ENCODE measurements at places on chromosomes 12 and 14.

- peak; percentile 22 for DNase-seq
Measured at GRCh38 chr12:47990351-47991105, 13.7 kb downstream of the COL2A1 start.

DNA sequence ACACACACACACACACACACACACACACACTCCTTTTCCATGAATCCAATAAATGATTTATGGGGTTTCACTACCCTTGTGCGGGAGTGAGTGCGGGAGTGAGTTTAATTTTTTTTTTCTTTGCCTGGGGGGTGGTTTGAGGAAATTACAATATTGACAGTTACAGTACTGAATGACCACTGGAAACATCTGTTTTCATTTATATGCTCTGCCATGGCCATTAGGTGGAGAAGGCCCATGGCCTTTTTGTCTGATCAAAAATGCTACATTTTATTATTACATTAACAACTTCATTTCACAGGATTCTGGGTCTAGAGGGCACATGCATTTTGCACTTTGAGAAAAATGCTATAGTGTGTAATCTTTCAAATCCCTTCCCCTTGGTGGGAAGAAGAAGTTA is 5.9 kb downstream of the TBX3 start:
- no peak for DNase-seq

DNA sequence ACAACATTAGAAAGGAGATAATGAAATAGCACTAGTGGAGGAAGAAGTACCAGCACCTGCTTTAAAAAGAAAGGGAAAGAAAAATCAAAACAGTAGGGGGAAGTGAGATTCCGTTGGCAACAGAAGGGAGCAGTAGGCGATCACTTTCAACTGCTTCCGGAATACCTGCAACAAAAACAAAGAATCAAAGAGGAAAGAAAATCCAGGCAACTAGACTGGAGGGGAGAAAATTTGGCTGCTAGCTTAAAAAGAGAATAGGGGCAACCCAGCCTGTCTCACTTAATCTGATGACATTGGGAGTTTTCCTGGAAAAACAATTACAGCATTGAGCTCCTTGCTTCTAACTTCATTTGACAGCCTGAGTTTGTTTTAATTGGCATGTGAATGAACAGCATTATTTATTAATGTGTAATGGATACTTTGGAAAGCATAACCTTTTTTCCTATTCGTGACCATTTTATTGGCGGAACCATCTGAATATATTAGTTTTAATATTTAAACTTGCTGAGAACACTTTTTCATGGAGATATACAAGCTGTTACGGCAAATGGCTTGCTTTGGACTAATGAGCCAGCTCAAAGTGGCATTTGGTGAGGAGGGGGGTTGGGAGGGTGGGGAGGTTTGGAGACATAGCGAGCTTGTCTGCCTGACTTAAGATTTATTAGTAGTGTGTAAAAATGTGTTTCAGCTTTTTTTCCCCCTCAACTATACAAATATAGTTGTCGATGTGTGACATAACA is 2.5 kb upstream of the DACT1 start:
- no peak for DNase-seq

DNA sequence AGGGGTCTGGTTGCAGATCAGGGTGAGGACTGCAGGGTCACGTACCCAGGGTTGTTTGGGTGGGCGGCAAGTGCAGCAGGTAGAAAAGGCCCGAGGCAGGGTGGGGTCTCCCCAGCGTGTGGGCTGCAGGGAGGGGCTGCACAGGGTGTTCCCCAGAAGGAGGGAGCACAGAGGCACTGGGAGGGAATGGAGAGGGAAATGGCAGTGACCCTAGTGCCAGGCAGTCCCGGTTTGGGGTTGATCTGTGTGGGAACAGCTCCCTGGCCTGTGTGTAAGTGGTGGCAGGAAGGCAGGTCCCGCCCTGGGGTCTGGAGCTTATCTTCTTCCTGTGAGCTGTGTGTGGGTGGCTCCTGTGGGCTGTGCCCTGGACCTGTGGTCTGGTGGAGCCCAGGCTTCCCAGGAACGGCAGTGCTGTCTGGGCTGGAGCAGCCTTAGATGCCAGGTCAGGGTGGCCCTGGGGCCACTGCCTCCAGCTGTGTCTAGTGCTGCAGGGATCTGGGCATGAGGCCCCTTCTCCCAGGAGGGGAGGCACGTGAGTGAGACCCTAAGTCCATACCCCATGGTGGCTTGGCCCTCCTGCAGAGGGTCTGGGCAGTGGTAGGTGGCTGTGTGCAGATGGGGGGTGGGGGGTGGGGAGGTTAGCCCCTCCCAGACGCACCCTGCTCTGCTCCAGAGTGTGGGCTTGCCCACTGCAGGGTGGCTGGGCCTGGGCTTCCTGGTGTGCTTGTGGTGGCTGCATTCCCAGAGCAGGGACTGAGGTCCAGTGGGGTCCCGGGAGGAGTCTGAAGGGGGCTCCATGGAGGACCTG is 363.5 kb downstream of the TMEM121 start:
- no peak for DNase-seq

- DNase-seq = no peak
Measured at GRCh38 chr14:69651664-69652063, 40.3 kb downstream of the SUSD6 start.

DNA sequence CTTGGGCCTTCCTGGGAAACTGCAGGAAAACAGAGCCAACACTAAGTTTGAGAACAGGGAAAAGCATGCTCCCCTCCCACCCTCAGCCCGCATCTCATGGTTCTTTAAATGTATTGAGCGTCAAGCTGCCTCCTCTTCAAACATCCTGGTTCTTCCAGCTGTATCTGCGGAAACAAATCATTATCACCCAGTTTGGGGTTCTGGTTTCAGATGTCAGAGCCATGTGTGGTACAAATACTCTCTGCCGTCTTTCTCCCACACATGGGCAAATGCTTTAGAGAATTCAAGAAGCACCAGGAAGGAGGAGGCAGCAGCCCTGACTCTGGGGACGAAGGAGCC is 29.1 kb downstream of the JDP2 start:
- no peak for DNase-seq

GRCh38 chr14:75699331-75699730 is 38.3 kb downstream of the TTLL5 start:
- DNase-seq = no peak

GRCh38 chr12:126093908-126094307 is 1028.7 kb downstream of the AACS start:
- peak; percentile 48 for DNase-seq

DNA sequence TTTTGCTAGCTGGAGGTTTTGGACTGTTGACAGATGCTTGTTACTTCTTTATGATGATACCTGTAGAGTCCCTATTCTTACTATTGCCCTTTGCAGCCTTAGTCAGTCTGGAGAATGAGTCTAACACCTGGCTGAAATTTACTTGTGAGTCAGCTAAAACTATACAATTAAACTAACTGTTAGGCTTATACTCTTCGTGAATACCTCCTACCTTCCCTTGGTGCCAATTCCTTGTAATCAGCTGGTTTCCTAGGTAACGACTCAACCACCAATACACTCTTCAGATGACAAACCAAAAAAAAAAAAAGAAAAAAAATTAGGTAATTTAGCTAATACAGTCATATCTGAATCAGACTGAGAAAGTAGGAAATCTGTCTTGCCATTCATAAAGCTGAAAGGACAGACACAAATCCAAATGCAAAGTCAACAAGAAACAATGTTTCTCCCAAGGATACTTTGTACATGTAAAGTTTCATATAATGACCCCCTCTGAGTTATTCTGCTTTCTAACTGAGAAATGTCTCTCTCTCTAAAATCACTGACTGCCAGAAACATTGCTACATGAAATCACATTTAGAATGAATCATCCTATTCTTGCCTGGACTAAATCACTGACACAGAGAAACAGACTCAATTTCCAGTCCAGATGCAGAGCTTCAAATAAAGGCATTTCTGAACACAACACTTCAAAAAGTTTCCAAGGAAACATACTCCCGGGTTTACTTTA is 56.5 kb upstream of the CDKL1 start:
- DNase-seq = peak; percentile 18

DNA sequence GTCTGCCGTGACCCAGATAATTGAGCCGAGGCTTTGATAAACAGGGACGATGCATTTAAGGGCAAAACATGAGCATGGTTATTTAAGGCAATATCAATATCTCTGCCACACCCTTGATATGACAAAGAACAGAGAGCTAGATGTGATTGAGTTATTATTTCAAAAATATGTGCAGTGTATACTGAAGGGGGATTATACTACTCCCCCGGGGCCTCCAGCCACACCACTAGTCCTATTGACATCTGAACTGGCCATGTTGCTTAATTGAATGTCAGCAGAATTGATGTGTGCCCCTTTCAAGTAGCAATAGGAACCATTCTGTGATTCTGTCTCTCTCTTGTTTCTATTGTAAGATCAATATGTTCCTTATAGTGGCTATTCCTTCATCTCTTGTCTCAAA is 794.8 kb upstream of the SEL1L start:
- DNase-seq = no peak

GRCh38 chr14:90815572-90815821 is 733 bp downstream of the TTC7B start:
- no peak for DNase-seq

DNA sequence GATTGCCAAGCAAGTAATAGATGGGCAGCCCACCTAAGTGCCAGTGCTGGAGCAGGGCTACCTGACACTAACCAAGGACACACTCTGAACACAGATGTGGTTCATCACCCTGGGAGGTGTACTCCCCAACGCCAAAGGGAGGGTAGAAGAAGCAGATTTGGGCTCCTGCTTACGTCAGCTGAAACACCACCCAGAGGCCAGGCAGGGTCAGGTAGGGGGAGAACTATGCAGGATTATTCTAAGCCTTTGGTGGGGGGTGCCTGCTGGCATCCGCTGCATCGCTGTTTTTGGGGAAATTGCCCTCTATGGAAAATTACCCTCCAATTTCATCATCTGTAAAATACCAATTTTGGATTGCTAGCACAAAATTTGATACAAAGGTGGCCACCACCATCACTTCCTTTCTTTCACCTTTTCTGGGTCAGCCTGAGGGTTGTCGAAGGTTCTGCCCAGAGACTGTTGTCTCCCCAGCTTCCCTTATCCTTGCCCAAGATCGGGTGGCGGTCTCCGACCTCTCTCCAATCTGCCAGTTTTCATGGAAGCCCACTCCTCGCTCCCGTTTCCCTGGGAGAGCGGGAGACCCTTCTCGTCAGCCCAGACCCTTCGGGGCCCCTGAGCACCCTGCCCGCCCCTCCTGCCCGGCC is 535 bp downstream of the BIN2 start:
- no peak for DNase-seq

DNA sequence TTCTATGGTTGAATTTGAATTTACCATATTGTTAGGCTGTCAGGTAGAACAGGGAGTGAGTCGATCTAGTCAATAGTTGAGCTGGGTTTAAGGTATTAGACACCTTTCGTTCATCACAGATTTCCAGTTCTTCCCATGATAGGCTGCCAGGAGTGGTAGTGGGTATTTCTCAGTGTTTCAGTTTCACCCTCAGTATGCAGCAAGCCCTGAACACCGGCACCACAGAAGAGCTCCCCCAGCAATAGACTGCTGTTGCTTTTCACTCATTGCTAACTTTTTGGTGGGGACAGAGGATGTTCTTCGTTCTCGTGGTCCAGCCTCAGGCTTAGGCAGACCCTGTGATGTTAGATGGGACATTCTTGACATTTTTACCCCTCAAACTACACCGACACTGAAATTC is 164.6 kb downstream of the PTPRO start:
- DNase-seq = no peak

- DNase-seq = no peak
Measured at GRCh38 chr14:19895282-19895681, 20.3 kb downstream of the OR4K2 start.

DNA sequence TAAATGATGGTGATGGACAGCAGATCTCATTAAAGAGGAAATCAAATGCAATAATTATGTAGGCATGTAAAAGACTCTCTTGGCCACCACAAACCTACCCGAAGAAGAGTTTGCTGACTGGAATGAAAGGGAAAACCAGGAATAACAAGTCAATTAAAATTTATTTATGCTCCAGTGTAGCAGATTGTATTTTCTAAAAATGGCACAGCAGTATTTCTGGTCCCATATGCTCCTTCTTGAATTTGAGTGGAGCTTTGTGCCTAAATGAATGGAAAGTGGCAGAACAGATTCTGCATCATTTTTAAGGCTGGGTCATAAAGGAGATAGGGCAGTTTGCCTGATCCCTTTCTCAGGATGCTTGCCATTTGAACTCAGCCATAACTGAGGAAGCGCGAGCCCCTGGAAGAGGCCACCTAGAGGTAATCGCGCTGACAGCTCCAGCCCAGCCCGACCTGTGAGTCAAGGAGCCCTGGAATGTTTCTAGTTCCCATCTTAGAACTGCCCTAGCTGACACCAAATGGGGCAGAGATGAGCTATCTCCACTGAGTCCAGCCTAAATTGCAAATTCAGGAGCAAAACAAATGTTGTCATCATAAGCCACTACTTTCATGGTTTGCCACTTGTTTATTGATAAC is 229.2 kb upstream of the TMTC1 start:
- peak; percentile 24 for DNase-seq

GRCh38 chr12:117036547-117036946 is 62.7 kb downstream of the TESC start:
- no peak for DNase-seq

DNA sequence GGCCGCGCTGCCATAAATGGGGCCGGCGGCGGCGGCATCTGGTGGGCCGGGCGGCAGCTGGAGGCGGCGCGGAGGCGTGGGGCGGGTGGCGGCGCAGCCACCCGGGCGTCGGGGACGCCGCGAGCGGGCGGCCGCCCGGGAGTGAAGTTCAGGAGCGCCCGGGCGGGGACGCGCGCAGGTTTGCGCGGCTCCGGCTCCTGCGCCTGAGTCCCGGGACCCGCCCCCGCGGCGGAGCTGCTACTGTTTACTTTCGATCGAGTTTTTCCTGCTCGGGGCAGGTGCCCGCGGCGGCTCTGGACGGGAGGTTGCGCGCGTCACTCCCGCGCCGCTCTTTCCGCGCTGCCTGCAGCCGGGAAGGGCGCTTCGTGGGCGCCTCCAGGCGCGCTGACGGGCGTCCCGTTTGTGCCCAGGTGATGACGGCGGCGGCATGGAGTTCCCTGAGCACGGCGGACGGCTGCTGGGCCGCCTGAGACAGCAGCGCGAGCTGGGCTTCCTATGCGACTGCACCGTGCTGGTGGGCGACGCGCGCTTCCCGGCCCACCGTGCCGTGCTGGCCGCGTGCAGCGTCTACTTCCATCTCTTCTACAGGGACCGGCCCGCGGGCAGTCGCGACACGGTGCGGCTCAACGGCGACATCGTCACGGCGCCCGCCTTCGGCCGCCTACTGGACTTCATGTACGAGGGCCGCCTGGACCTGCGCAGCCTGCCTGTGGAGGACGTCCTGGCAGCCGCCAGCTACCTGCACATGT is at the start of gene ZBTB42:
TSS of gene ZBTB42 (plus strand) at position 331 of the 749 bp plus-strand sequence. CDS start at position 428, 97 bp downstream.
- no peak for DNase-seq

- DNase-seq = no peak
Measured at GRCh38 chr12:104782296-104782695, 175.8 kb downstream of the SLC41A2 start.

GRCh38 chr14:54743382-54743781 is 159.2 kb downstream of the GCH1 start:
- DNase-seq = no peak

All from Ammon's horn (tissue), 1 donor.